Activated naive CD8-positive, alpha-beta T cell treated with anti-CD3 and anti-CD28 coated beads for 36 hours (primary cell): ENCODE measurements at places on chromosomes 1 and 21. TPM values are rescaled to one million over a fixed set of nuclear protein-coding genes. Genes with fewer than 3 reads are reported as not detected.

The TNNT2 gene
- not detected for total RNA-seq

The SELP gene
- 1.1 TPM for total RNA-seq

The FMO3 gene
- not detected for total RNA-seq

The KCNE2 gene
- total RNA-seq = not detected

The SELE gene
- not detected for total RNA-seq

The CD53 gene
- total RNA-seq = 193 TPM

The KCNJ15 gene
- total RNA-seq = 1.1 TPM

The SPATA1 gene
- 1.0 TPM for total RNA-seq

The MAP7D1 gene
- total RNA-seq = 168 TPM

The CHD5 gene
- 0.56 TPM for total RNA-seq

The PEF1 gene
- 61.4 TPM for total RNA-seq

The VTCN1 gene
- total RNA-seq = not detected

The CLCNKB gene
- not detected for total RNA-seq

The FCGR3B gene
- total RNA-seq = not detected

DNA sequence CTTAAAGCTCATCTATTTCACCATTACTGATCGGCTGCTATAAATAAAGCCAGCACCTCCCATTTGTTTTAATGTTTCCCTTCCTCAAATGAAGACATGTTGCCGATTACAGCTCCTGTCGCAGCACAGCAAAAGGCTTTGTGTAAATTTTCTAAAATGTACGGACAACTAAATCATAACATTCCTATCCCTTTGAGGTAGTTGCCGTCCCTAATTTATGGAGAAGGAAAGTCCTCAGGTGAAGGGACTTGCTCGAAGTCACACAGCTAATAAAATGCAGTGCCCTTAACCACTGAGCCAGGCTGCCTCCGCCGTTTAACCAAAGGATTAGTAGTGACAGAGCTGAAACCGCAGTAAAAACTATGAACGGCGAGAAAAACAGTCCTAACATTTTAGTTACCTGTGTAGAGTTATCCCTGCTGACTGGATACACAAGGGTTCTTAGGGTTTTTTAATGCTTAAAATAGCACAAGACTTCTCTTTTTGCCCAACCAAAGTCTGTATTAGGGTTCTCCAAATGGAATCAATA is 871 bp downstream of the PINK1 start:
- peaks cover 12% of the 10 kb centered on the region for H3K4me1 ChIP-seq
- no peaks in the 10 kb centered on the region for H3K27me3 ChIP-seq
- H3K4me3 ChIP-seq = peak overlapping the region; percentile 81
- peak; percentile 16 for DNase-seq
- H3K27ac ChIP-seq = peak overlapping the region; percentile 42

- no peaks in the 10 kb centered on the region for H3K27me3 ChIP-seq
- DNase-seq = no peak
- no peaks in the 10 kb centered on the region for H3K36me3 ChIP-seq
- H3K4me1 ChIP-seq = no peaks in the 10 kb centered on the region
Measured at GRCh38 chr1:79667166-79667565, 660.6 kb upstream of the ADGRL4 start.

- no peaks in the 10 kb centered on the region for H3K4me1 ChIP-seq
- H3K27ac ChIP-seq = no peak overlapping the region
- H3K36me3 ChIP-seq = no peaks in the 10 kb centered on the region
- DNase-seq = no peak
- H3K4me3 ChIP-seq = no peak overlapping the region
Measured at GRCh38 chr21:35982717-35983116, 77.6 kb downstream of the SETD4 start.

GRCh38 chr1:205662135-205662738 is 18.1 kb downstream of the SLC45A3 start:
- no peak for DNase-seq
- peaks cover 4% of the 10 kb centered on the region for H3K27me3 ChIP-seq
- no peaks in the 10 kb centered on the region for H3K36me3 ChIP-seq
- H3K4me1 ChIP-seq = peaks cover 1% of the 10 kb centered on the region

DNA sequence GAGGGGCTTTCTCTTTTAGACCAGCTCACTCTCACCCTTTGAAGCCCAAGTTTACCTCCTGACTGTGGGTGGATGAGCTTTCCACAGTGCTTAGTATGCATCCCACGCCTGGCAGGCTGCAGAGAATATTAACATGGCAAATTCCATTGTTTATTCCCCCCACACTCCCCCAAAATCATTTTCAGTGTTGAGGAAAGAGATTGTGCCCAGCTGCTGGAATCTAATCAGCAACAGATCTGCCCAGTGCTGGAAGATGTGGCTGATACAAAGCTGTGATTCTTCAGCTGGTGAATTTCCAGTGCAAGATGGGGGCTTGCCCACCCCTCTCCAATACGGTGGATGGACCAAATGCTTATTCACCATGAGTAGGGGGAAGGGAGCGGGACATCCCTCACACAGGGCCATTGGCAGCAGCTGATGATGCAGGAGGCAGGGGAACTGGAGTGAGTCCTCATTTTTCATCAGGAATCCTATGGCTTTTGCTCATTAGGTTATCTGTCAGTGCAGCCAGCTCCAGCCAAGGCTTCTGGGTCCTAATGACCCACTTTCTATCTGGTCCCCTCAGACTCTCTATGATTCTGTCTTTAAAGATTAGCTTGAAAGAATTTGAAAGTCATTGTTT is 39.7 kb upstream of the KCNA3 start:
- DNase-seq = no peak
- H3K27me3 ChIP-seq = no peaks in the 10 kb centered on the region
- no peak overlapping the region for H3K4me3 ChIP-seq
- no peaks in the 10 kb centered on the region for H3K36me3 ChIP-seq

DNA sequence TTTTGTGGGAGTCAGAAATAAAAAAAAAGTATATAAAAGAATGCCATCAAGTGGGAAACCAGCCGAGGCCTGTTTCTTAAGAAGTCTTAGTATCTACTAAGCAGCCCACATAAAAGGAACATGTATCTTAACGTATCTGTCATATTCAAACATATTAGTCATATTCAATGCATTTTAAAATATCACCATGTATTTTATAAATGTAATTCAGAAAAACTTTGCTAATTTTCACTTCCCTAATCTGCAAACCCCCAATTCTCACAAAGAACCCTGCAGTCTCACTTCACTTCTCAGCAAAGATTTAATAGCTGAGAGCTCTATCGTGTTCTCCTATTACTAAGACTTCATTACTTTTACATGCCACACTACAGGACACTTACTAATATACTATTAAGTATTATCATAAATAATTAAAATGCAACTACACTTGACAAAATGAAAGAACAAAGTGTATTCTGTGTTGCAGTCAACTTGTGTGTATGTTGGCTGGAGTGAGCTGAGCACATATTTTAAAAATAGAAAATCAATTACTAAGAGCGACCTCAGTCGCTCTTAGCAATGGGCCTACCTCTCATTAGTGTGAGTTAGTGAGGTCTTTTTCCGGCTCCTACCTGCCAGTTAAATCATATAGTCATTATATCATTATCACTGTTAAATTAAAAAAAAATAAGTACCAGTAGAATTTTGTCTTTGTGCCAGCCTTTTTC is 484.3 kb downstream of the LMO4 start:
- H3K4me3 ChIP-seq = no peak overlapping the region
- no peaks in the 10 kb centered on the region for H3K4me1 ChIP-seq
- no peak overlapping the region for H3K27ac ChIP-seq

- DNase-seq = no peak
- H3K36me3 ChIP-seq = no peaks in the 10 kb centered on the region
- no peak overlapping the region for H3K4me3 ChIP-seq
- H3K27ac ChIP-seq = no peak overlapping the region
- peaks cover 12% of the 10 kb centered on the region for H3K27me3 ChIP-seq
Measured at GRCh38 chr1:62746086-62746808, 37.7 kb upstream of the ATG4C start.

DNA sequence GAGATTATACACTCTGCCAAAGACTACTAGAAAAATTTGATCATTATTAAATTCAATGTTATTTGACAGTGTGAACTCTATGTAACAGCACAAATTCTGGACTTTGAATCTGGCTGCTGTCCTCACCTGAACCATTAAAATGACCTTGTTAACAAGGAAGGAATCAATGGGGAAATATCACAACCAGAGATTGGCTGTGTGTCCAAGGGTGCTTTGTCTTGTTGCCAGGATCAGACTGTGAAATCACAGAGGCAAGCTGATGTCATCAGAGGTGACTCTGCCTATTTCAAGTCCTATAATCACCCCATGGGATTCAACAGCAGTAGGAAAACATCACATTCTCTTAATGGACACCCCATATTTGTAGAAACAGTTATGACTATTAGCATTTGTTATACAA is 46.8 kb downstream of the ADAMTS5 start:
- H3K4me3 ChIP-seq = no peak overlapping the region
- no peaks in the 10 kb centered on the region for H3K36me3 ChIP-seq
- DNase-seq = no peak
- no peaks in the 10 kb centered on the region for H3K4me1 ChIP-seq
- H3K27me3 ChIP-seq = no peaks in the 10 kb centered on the region

DNA sequence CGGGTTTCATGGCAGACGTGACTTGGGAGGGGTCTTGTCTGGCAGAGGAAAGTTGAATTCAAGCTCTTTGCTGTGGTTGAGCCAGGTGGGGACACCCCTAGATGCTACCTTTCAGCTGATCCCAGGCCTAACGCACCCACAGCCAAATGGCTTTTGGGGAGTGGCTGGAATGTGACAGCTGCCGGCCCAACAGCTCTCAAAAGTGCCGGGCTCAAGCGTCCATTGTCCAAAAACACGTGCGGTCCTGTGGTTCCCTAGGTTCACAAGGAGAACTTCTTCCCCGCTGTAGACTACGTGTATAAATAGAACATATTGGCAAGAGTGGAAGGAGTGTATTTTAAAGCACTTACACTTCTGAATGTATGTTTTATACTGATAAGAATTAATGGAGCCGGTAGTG is 87.1 kb upstream of the ARHGEF16 start:
- no peak overlapping the region for H3K27ac ChIP-seq
- H3K36me3 ChIP-seq = no peaks in the 10 kb centered on the region
- H3K4me1 ChIP-seq = peaks cover 5% of the 10 kb centered on the region
- H3K4me3 ChIP-seq = no peak overlapping the region

DNA sequence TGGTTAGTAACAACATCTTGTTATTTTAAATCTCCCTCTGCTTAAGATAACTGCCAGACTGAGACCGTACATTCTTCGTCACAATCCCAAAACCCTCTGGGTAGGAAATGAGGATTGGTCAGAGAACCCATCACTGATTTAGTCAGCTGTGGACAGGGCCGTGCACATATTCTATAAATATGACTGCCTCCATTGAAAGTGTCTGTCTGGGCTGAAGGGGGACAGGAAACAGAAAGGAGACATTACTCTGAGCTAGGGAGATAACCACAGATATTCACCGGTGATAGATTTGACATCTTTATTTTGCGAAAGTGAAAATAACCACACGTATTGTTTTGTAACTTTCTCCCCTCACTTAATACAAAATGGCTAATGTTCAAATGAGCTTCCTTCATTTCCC is 36.9 kb upstream of the ST6GALNAC5 start:
- no peak overlapping the region for H3K27ac ChIP-seq
- H3K36me3 ChIP-seq = no peaks in the 10 kb centered on the region
- peak overlapping the region; percentile 22 for H3K4me3 ChIP-seq
- no peak for DNase-seq

DNA sequence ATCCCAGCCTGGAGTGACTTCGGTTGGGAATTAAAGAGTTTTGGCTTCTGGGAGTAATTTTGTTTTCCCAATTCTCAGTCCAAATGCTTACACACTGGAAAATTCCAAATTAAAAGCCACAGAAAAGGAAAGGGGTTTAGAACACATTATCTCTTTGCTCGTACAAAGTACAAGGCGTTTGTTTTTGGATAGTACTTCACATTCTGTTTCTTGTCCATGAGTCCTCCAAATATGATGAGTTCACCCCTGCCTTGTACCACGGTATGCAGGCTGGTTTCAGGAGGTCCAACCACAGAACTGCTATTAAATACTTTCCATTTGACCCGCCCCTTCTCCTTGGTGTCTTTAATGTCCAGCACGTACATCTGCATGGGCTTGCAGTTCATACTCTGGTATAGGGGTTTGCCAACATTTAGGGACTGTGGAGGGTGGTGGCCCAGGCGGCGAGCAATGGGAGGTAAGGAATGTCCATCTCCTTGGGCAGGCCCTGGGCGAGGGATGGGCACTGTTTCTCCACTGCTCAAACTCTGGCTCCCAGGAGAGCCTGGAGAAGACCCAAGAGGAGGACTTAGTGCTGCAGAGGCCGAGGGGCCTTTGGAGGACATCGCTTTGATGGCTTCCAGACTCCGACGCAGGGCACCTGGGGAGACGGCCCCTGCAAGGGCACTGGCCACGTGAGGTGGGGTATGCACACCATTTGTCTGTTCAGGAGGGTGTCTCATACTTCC is 13.7 kb upstream of the CPLANE2 start:
- H3K4me1 ChIP-seq = peaks cover 30% of the 10 kb centered on the region

- H3K4me1 ChIP-seq = no peaks in the 10 kb centered on the region
- no peak overlapping the region for H3K27ac ChIP-seq
- no peaks in the 10 kb centered on the region for H3K36me3 ChIP-seq
- no peak overlapping the region for H3K4me3 ChIP-seq
Measured at GRCh38 chr1:7043719-7044535, 258.7 kb downstream of the CAMTA1 start.

GRCh38 chr1:161071886-161072371 is 2.2 kb upstream of the ARHGAP30 start:
- peaks cover 23% of the 10 kb centered on the region for H3K36me3 ChIP-seq
- peak overlapping the region; percentile 11 for H3K27ac ChIP-seq
- peak; percentile 54 for DNase-seq
- H3K4me3 ChIP-seq = no peak overlapping the region
- H3K4me1 ChIP-seq = peaks cover 40% of the 10 kb centered on the region

- peaks cover 26% of the 10 kb centered on the region for H3K4me1 ChIP-seq
- no peaks in the 10 kb centered on the region for H3K36me3 ChIP-seq
- H3K4me3 ChIP-seq = peak overlapping the region; percentile 19
- peak; percentile 24 for DNase-seq
Measured at GRCh38 chr1:156859523-156860112, 701 bp upstream of the INSRR start.

DNA sequence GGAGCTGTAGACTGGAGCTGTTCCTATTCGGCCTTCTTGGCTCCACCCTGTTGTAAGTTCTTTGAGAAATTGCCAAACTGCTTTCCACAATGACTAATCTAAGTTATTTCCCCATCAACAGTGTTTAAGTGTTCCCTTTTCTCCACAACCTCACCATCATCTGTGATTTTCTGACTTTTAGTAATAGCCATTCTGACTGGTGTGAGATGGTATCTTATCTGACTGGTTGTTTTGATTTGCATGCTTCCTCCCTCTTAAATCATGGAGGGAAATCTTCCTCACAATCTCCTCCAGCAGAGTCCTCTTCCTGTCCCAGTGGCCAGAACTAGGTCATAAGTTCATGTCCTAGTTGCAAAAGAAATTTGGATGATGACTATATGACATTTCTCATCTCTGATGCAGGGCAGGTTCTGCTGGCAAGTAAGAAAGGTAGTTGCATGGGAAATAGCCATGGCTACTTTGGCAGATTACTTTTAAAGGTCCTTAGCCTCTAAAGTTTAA is 294.0 kb downstream of the LRRC40 start:
- no peaks in the 10 kb centered on the region for H3K4me1 ChIP-seq
- no peak for DNase-seq
- H3K27ac ChIP-seq = no peak overlapping the region
- no peaks in the 10 kb centered on the region for H3K27me3 ChIP-seq
- no peaks in the 10 kb centered on the region for H3K36me3 ChIP-seq
- H3K4me3 ChIP-seq = no peak overlapping the region

- H3K4me1 ChIP-seq = peaks cover 12% of the 10 kb centered on the region
- no peak for DNase-seq
- H3K4me3 ChIP-seq = no peak overlapping the region
- no peak overlapping the region for H3K27ac ChIP-seq
- no peaks in the 10 kb centered on the region for H3K27me3 ChIP-seq
Measured at GRCh38 chr1:35499652-35500176, 57.5 kb downstream of the KIAA0319L start.

GRCh38 chr21:25582888-25583287 is 24.4 kb downstream of the MRPL39 start:
- peaks cover 47% of the 10 kb centered on the region for H3K4me1 ChIP-seq
- H3K4me3 ChIP-seq = peak overlapping the region; percentile 53
- peaks cover 61% of the 10 kb centered on the region for H3K36me3 ChIP-seq
- DNase-seq = no peak
- peak overlapping the region; percentile 87 for H3K27ac ChIP-seq
